Bronchial epithelial cell (primary cell): ENCODE measurements at places on chromosomes 1 and 21.

- DNase-seq = peak; percentile 57
Measured at GRCh38 chr1:160519642-160520435, 3.2 kb downstream of the SLAMF6 start.

DNA sequence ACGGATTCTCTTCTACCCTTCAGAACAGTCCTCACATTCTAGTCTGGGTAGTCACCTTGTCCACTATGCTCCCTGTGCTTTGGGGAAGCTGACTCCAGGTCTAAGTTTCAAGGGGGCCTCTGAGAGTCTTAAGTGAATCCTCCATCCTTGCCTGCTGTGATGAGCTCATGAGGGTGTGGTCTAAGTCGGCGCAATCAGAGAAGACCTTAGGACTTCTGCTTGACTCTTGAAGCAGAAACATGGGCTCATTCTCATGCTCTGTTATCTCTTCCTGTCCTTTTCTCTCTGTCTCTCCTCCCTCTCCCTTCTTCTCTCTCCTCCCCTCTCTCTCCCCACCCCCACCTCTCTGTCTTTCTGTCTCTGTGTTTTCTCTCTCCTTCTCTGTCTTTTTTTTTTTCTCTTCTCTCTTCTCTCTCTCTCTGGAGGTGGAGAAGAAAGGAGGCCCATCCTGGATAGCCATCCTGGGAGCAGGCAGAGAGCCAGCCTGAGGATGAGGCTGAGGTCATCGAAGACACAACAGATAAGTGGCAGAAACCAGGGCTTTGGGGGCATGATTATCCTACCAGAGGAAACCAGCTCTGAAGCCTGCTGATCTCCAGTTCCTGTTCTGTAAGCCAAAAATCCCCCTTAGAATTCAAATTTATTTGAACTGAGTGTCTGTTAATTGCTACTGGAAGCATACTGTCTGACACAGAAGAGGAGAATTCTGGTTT lies 245.6 kb downstream of the SIPA1L2 start:
- DNase-seq = no peak

- DNase-seq = no peak
Measured at GRCh38 chr1:45291716-45292115, 35.0 kb upstream of the HPDL start.

DNA sequence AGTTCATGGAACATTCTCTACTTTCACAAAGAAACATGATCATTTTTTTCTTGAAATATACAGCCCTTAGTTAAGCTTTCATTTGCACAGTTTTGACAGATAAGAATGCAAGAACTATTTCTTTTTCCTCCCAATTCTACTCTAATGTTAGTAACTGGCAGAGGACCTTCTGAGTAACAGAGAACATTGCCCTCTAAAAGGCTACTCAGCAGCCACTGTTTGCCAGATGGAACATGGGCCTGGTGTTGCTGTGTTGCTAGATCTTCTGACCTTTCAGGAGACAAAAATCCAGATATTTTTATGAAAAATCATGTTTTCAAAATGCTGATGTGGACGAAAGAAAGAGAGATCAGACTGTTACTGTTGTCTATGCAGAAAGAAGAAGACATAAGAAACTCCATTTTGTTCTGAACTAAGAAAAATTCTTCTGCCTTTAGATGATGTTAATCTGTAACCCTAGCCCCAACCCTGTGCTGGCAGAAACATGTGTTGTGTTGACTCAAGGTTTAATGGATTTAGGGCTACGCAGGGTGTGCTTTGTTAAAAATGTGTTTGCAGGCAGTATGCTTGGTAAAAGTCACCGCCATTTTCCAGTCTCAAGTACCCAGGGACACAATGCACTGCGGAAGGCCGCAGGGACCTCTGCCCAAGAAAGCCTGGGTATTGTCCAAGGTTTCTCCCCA lies 2.9 kb upstream of the PRDX6 start:
- DNase-seq = peak; percentile 21

GRCh38 chr1:207034208-207034607 lies 1.7 kb upstream of the C1orf116 start:
- DNase-seq = peak; percentile 76

- DNase-seq = peak; percentile 55
Measured at GRCh38 chr1:187264995-187265602, 436.4 kb downstream of the PLA2G4A start.

DNA sequence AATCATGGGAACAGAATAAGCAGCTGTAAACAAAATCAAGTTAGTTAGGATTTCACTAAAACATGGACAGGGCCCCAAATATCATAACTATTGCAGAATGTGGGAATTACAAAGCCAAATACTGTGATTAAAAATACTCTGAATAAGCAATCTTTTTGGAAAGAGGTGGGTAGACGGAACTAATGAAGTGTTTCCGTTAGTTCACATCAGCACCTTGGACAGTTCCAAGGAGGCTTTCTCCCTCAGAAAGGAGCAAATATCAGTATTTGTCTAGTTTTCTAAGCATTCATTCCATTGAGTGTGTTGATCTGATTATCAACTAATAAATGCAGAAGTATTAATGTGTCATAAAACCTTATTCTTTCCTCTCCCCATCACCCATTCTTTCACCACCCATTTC lies 97.4 kb downstream of the FAM78B start:
- no peak for DNase-seq

GRCh38 chr1:154623358-154623757 lies 15.4 kb upstream of the ADAR start:
- DNase-seq = no peak

- no peak for DNase-seq
Measured at GRCh38 chr1:55050283-55050682, 10.9 kb downstream of the PCSK9 start.

DNA sequence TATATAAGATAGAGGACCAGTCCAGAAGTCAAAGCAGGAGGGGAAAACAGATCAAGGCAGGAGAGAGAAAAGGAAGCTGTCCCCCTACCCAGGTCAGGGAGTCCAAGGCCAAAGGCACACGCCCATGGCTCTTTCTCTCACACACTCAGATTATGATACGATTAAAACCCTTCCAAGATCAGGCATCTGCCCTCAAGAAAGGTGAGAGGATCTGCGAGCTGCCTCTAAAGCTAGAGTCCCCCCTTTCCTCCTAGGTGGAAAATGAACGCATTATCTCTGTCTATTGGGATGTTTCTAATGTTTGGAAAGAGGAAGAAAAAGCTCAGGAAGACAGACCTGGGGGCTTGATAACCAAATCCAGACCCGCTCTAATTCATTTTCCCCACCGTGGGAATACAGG lies 7.6 kb downstream of the PAFAH2 start:
- no peak for DNase-seq

GRCh38 chr1:54791880-54792522 lies 9.1 kb downstream of the TTC22 start:
- DNase-seq = no peak

DNA sequence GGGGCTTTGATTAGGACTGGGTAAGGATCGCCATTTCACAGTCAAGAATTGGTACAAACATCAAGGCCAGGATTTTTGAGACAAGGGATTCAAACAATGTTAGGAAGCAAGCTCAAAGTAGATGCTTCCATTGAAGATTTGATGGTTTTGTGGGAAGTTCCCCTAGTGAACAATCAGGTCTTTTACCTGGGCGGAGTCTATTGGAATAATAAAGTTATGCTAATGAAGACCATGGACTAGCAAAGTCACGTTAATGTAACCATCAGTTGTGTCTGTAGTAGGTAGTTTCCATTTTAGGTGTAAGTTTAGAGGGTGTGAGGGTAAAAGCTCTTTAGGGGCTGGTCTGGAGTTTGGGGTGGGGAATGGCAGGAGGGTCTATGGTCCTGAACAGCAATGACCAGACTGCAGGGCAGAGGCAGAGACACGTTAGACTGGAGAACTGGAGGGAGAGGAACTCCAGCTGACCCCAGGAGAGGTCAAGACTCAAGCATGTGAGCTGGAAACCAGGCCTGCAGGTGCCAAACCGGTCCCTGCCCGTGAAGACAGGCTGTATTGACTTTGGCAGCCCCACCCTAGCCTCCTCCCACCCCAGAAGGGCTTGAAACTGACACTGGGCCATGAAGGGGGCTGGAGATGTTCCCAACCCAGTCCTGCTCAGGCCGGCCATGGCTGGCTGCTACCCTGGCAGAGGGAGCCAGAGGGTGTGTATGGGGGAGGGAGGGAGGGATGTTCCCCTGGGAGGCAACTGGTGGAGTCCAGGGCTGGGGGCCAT lies 36.0 kb upstream of the GPR37L1 start:
- no peak for DNase-seq

- DNase-seq = no peak
Measured at GRCh38 chr1:29224356-29224837, 6.3 kb downstream of the MECR start.

- peak; percentile 66 for DNase-seq
Measured at GRCh38 chr1:68206848-68207689, 25.3 kb downstream of the WLS start.

DNA sequence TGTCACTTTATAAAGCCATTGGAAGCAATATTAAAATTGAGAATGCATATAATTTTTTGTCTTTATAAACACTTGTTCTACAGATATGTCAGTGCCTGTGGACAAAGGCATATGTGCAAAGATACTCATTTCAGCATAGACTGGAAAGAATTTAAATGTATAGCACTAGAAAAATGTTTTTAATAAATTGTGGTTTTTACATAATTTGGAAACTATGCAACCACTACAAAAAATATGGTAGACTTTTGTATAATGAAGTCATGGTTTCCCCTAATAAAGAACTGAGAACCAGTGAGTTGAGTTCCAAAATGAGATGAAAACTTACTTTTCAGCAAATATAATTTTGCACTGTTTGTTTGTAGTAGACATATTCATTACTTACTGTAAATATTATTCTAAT lies 48.5 kb downstream of the BRINP3 start:
- no peak for DNase-seq

GRCh38 chr1:50985094-50985493 lies 15.0 kb downstream of the CDKN2C start:
- no peak for DNase-seq

GRCh38 chr1:204994086-204994862 lies 48.7 kb upstream of the CNTN2 start:
- DNase-seq = no peak

GRCh38 chr1:244347942-244348341 lies 103.8 kb downstream of the ADSS2 start:
- DNase-seq = no peak

DNA sequence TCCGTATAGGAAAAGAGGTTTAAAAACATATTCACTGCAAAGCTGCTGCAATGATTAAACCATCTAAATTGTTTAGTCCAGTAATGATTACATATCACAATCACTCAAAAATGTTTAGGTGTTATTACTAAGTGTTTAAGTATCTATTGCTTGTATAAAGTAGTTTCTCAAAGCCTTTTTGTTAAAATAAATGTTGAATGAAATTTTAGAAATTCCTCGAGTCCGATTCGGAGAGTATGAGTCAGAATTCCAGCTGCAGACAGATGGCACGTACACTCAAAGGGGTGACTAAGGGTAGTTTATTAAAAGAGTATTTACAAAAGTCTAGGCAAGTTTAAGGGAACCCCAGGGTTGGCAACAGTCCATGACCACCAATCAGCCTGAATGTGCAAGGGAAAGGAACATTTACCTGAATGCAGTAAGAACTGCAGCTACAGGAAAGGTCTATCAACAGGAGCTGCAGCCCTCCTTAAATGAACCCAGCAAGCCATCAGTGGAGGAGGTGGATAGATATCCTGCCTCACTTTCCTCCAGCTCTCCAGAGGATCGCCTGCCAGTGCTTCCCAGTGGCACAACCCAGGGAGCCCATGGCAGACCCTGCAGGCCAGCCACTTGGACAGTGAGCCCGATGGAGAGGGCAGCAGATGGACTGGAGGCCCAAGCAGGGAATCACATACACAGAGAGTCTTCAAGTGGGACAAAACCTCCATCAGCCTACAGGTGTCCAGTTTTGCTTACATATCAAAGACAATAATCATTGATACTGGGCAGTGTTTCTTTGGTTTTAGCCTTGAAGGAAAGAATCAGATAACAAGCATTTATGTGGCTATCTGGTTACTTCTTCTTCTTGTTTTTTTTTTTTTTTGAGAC lies 92.1 kb upstream of the SLC44A3 start:
- DNase-seq = peak; percentile 99

GRCh38 chr1:183143576-183144315 lies 42.3 kb upstream of the LAMC2 start:
- no peak for DNase-seq

DNA sequence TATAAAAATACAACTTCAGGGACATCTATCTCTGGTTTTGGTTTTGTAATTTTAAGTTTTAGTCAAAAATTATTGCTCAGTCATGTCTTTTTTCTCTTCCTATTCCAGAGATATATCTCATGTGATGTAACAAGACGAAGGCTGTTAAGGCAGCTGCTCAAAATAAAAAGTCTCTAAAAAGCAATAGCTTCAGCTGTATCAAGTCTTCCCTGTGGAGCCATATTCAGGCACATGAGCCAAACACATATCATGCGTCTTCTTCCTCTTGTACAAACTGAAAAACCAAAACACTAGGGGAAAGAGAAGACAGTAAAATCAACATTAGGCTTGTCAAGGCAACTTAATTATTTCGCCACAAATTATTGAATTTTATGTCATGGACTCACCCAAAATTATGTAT lies 240.7 kb downstream of the NRIP1 start:
- DNase-seq = no peak

GRCh38 chr1:86713477-86713876 lies 9.1 kb downstream of the SH3GLB1 start:
- peak; percentile 27 for DNase-seq

GRCh38 chr21:15291621-15292266 lies 226.9 kb upstream of the NRIP1 start:
- DNase-seq = peak; percentile 79

DNA sequence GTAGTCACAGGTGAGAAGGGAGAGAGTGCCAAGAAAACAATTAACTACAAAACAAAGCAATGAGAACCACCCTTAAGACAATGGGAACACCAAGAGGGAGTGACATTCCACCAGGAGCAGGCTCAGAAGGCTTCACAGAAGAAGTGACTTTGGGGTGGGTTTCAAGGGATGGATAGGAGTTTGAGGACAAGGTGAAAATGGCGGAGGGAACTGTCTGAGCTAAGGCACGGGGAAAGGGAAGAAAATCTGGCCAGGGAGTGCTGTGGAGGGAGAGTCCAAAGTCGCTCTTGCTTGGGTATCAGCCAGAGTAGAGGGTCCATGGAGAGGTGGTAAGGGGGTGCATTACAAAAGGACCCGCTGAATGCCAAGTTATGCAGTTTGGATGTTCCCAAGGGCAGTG lies 87.3 kb downstream of the CAMK2N1 start:
- no peak for DNase-seq

DNA sequence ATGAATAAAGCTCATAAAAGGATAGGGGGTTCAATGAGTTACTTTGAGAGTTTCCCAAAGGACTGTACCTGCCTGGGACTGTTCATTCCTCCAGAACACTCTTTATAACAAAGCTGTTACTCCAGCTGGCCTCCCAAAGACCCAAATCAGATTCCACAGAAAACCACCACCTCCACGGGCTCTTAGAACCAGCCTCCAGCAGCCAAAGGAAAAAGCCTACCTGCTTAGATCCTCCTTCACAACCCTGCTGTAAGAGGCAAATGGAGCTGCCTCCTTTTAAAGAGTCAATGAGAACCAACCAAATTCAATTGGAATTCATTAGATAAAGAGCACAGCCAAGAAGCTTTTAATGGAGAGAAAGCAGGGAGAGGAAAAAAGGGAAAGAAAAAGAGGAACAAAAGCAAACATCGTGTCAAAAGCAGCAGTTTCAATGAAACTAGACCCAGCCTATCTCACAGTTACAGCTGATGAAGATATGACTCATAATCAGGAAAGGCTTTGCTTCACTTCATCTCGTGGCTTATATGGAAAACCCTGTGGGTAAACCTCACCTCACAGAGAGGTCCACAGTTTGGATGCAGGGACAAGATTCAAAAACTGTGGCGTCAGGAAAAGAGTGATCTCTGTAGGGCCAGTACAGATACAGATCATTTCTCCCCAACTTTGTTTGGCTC lies 27.8 kb upstream of the FMO4 start:
- peak; percentile 74 for DNase-seq

GRCh38 chr1:186142916-186143315 lies 232.1 kb downstream of the TPR start:
- DNase-seq = no peak

GRCh38 chr1:219121679-219122078 lies 52.0 kb upstream of the LYPLAL1 start:
- DNase-seq = no peak
